ENCODE measurements at places on chromosomes 3 and 15.

GRCh38 chr3:106212665-106213222 is 343.9 kb upstream of the CBLB start:
- no peak for DNase-seq

DNA sequence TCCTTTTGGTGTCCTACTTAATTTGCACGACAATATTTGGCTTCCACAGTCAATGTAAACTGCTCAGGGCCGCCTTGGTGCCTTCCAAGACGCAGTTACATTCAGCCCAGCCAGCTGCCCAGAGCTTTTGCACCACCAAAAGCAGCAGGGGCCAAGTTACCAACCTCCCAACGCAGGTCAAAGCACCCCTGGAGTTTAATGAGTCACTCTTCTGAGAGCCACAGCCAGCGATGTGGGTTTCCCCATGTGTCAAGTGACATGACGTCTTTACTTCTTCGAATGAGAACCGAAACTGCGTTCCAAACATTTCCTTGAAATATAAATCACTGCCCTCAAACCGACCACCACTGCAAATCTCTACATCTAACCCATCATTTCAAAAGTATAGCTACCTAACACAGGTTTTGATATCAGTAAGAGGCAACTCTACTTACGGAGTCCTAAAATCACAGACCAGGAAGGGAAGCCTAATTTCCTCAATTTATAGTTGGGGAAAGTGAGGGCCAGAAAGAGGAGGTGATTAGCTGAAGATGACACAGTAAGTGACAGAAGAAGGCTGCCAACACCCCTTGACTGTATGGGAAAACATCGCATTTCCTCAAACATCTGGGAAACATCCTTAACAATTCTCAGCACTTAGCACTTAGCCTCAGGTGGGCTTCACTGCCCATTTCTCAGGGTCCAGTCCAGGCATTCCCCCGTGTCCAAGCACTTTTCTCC is 24.5 kb downstream of the MB21D2 start:
- peak; percentile 91 for DNase-seq

GRCh38 chr15:69132977-69133861 is 27.2 kb upstream of the GLCE start:
- no peak for DNase-seq

- no peak for DNase-seq
These were observed 70.9 kb upstream of the RGMA start for GRCh38 chr15:93159930-93160329.

- DNase-seq, result peak; percentile 31
These were observed 413.7 kb upstream of the TBL1XR1 start for GRCh38 chr3:177610686-177611633.

GRCh38 chr15:34721802-34722438 is 32.9 kb downstream of the GJD2 start:
- DNase-seq, result peak; percentile 50

- DNase-seq, result no peak
These were observed 34.7 kb downstream of the MOBP start for GRCh38 chr3:39501968-39502837.

DNA sequence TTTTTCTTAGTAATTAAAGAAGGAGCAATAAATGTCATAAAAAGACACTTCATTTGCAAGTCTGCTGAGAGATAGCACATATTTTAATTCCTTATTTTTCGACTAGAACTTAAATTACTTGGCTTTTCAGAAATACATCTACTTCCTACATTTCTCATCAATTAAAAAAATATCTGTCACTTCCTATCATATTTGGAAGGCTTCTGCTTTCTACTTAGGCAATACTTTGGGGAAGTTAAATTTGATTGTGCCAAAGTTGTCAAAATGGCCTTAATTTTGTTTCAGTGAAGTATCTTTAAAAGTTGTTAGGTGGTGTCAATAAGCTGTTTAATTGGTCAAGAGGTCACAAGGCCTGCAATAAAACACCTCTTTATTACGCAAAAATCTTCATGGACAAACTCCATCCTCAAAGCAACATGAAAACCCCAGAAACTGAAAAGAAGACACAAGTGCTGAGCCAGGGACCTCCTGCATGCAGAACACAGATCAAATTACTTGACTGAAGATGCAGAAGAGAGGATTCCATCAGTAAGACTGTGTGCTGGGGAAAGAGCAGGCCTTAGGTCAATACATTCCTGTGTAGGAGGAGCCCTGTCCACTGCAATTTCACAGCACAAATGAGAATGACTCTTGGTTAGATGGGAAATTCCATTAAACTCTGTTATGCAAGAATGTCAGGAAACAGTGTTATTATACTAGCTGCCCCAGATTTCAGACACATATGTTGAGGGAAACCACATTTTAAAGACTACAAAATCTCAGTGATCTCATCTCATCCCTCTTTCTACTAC is 48.0 kb upstream of the FSTL1 start:
- peak; percentile 99 for DNase-seq

Data from fibroblast of upper back skin (primary cell).